Activated CD4-positive, alpha-beta T cell treated with anti-CD3 and anti-CD28 coated beads, Interleukin-2, amount 50 U/mL, for 24 hours (primary cell): ENCODE measurements at places on chromosomes 12 and 14.

DNA sequence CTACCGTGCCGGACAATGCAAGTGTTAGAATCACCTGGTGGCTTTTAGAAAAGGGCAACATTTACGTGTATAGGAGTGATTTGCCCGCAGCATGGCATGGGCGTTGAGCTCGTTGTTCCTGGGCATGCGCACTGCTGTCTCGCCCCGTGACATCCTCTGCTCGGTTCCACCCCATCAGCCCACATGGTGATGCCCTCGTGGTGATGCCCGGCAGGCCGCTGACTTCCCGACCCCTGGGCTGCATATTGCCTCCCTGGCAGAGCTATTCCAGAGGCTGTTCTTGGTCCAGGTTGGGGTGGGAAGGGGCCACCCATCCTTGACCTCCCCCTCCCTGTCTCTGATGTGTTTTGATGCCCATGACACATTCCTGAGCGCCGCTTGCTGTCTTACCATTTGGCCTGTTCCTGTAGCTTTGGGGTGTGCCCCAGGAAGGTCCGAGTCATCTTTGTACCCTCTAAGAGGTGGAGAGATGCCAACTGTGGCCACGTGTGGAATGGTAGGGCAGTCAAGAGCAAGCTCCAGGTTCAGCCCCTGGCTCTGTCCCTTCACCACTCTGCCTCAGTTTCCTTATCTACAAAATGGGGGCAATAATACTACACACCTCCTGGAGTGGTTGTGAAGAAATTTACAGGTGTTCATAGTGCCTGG, 4.8 kb downstream of the HIP1R start:
- no peak for DNase-seq

GRCh38 chr14:92626041-92626440, 112.5 kb downstream of the RIN3 start:
- no peak for DNase-seq

DNA sequence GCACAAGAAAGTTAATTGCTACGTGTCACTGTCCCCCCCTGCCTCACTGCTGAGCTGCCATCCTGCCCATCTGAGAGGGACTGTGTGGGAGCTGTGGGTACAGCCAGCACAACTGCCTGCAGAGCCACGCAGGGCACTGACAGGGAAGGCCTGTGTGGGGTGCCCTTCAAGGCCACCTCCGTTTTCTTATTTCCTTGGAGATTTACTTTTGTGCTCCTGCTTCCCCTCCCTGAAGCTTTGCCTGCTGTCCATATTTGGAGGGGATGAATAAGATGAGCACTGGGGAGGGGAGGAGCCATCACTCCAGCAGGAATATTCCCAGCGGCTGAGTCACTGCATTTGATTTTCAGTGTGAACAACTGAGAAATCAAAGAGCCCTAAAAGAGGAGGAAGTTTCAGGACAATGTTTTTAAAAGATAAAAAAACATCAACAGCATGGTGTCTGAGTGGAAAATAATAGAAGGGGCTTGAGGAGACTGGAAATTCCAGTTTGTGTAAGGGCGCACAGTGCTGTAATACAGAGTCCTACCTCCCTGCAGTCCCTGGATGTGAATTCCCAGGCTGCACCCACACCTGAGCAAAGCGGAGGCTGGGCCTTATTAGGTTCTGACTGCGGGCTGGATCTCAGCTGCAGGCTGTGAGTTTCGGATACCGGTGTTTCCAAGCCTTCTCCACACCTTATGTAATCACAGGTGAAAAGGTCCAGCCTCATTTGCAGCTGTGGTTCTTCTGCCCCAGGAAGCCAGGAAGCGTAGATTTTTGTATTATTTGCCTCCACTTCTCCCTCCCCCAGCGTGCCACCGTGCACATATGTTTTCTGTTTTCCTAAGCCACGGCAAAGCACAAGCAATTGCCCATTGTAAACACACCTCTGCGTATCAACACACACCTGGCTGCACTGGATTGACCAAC, 192.6 kb upstream of the BCL2L14 start:
- no peak for DNase-seq

GRCh38 chr14:75181293-75182062, 5.1 kb upstream of the TMED10 start:
- no peak for DNase-seq

GRCh38 chr12:90280564-90281058, 572.0 kb upstream of the ATP2B1 start:
- DNase-seq = peak; percentile 17

GRCh38 chr12:108080363-108080762, 48.7 kb upstream of the WSCD2 start:
- DNase-seq = no peak
